ENCODE measurements at places on chromosomes 1 and 21.

GRCh38 chr1:28716336-28716735 lies 20.4 kb upstream of the YTHDF2 start:
- no peak for DNase-seq

- no peak for DNase-seq
These were observed 615 bp downstream of the CLIC4 start for GRCh38 chr1:24745711-24746413.

- DNase-seq = no peak
These were observed 53.3 kb downstream of the IVNS1ABP start for GRCh38 chr1:185263780-185264179.

- no peak for DNase-seq
These were observed 52.4 kb downstream of the HIVEP3 start for GRCh38 chr1:41866285-41866684.

- DNase-seq = no peak
These were observed 80.4 kb upstream of the TARDBP start for GRCh38 chr1:10932088-10932487.

All from forelimb muscle (tissue), 1 donor.